ENCODE measurements at places on chromosomes 4 and X. TPM values are rescaled to one million over a fixed set of nuclear protein-coding genes. Genes with fewer than 3 reads are reported as not detected.
A peak's percentile ranks its signal among the peaks of the same experiment; 100 is the strongest.

GRCh38 chr4:140315019-140315418, 58.4 kb upstream of the SCOC start:
- no peaks in the 10 kb centered on the region for H3K36me3 ChIP-seq
- H3K4me1 ChIP-seq: no peaks in the 10 kb centered on the region
- H3K27ac ChIP-seq: no peak overlapping the region
- H3K27me3 ChIP-seq: no peaks in the 10 kb centered on the region

The TNMD gene
- polyA plus RNA-seq: not detected

DNA sequence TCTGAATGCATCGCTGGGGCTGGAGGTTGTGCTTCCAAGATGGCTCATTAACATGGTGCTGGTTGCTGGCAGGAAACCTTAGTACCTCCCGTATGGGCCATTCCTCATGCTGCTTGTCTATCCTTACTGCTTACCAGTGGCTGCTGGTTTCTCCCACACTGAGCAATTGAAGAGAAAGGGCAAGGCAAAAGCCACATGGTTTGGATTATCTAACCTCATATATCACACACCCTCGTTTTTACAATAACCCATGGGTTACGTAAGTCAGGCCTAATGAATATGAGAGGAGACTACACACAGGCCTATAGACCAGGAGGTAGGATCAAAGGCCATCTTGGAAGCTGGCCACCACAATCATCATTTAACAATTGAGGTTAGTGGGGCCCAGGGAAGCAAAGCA, 141.8 kb upstream of the EDNRA start:
- H3K27ac ChIP-seq: no peak overlapping the region
- H3K4me1 ChIP-seq: no peaks in the 10 kb centered on the region
- H3K4me3 ChIP-seq: no peak overlapping the region

GRCh38 chrX:17738737-17739535, 1.6 kb downstream of the SCML1 start:
- H3K27ac ChIP-seq: peak overlapping the region; percentile 97
- no peaks in the 10 kb centered on the region for H3K4me1 ChIP-seq
- H3K27me3 ChIP-seq: no peaks in the 10 kb centered on the region
- H3K36me3 ChIP-seq: no peaks in the 10 kb centered on the region
- H3K4me3 ChIP-seq: no peak overlapping the region

Data from small intestine (tissue), 16 donors.